MCF 10A (cell line): ENCODE measurements at places on chromosomes 13 and 19.

DNA sequence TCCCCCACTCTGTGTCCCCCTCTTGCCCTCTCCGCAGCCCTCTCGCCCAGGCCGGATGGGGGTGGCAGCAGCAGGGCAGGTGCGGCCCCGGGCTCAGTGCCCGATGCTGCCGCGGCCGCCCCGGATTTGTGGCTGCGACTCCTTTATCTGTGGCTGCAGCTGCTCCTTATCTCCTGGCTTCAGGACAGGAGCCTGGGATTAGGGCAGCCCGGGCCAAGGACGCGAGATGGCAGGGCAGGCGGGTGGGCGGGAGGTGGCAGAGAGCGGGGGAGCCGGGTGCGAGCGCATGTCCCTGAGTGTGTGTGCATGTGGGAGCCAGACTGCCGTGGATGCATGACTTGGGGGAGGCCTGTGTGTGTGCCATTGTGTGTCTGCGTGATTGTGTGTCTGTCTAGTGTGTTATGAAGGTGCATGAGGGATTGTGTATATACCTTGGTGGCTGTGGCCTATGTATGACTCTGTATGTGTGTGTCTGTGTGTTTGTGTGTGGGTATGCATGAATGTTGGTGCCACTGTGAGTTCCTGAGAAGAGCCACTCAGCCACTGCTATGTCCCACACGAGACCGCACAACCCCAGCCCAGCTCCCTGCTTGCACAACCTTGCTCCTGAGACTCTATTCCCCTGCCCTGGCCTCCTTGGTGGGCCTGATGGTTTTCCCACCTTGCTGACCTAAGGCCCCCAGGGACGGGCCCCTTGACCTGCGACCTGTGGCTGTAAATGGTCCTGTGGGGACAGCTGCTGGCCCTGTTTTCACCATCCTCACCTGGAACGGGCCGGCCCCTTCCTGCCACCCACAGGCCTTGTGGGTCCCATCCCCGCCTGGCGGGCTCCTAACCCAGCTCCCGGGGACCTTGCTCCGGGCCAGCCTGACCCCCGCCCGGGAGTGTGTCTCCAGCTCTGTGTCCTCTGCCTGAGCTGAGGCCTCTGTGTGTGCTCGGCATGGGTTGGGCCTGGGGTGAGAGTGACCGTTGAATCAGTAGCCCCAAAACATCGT, 5.3 kb upstream of the NRTN start:
- DNase-seq = no peak

DNA sequence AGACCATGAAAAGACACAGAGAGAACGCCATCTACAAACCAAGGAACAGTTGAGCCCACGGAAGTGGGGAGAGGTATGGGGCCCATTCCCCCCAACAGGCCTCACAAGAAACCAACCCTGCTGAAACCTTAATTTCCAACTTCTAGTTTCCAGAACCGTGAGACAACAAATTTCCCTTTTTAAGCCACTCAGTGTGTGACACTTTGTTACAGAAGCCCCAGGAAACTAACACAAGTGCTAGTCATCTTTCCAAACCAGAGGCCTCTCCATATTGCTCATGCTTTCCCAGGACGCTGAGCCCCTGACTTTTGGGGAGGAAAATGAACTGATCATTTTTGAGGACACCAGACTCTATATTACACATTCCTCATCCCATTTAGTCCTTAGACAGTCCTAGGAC, 186.8 kb downstream of the NUFIP1 start:
- DNase-seq = no peak

DNA sequence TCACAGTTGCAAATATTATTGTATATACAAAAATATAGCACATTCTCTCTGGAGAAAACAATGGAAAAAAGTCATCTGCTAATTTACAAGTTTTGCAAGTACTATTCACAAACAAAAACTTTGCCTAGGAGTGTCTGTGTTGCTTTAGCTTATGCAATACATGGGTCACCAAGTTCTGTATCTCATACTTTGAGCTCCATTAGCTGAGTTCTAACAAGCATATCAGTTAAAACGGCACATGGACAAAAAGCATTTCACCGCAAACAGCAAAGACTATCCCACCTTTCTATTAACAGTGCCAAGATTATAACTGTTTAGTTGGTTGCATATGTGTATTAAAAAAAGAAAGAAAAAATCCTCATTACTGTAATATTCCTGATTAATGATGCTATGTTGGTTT, 4.6 kb downstream of the SPRY2 start:
- DNase-seq = peak; percentile 48

GRCh38 chr13:46831588-46832194, 34.7 kb upstream of the ESD start:
- peak; percentile 62 for DNase-seq

- peak; percentile 53 for DNase-seq
Observed at GRCh38 chr19:54653181-54653809, 9.5 kb upstream of the LILRB4 start.

DNA sequence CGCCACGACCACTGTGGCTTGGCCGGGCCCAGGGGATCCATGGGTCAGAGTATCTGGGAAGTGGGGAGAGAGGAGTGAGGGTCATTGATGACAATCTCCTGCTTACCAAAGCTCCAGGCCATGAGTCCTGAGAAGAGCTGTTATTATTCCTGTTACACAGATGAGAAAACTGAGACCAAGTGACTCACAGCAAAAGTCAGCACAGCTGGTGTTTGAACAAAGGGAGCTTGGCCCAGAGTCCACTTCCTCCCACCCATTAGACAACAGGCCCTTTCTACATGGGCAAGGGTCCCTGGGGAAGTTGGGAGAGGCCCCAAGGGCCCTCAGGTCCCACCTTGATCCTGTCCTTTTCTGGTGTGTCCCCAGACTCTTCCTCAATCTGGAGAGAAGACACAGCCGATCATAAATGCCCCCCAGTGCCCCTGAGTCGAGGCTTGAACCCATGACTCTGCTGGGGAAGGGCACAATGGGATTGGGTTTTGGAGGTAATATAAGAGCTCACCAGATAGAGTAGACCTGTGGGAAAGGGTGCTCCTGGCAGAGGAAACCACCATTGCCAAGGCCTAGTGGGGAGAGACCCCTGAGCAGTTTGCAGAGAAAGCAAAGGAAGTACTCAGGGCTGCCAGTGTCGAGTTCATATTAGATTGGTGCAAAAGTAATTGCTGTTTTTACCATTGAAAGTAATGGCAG, 6.8 kb downstream of the FUT6 start:
- DNase-seq = no peak

DNA sequence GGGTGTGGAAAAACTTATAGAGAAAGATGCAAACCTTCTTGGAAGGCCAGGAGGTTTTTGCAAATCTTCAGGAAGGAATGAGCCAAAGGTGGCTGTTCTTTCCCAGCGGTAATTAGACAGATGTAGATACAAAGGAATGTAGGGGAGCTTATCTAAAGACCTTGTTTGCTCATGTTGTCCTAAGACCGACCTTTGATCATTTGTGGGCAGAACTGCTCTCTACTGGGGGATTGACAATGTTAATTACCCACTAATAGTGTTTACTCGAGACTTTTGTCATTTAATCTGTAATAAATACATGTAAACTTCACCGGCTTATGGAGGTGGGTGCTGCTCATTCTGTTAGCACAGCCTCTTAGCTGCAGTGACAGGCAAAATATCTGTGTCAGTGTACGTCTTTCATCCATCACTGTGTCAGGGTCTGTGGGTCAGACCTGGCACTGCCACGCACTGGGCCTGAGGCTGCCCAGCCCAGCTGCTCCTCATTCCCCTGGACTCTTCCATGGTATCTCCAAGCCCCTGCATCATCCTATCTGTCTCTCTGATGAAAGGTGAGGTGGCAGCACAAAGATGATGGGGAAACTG, 68.3 kb downstream of the ZNF431 start:
- no peak for DNase-seq

GRCh38 chr13:112179421-112179820, 112.5 kb downstream of the SOX1 start:
- no peak for DNase-seq

GRCh38 chr19:3142292-3142670, 6.4 kb downstream of the GNA15 start:
- DNase-seq = peak; percentile 93

DNA sequence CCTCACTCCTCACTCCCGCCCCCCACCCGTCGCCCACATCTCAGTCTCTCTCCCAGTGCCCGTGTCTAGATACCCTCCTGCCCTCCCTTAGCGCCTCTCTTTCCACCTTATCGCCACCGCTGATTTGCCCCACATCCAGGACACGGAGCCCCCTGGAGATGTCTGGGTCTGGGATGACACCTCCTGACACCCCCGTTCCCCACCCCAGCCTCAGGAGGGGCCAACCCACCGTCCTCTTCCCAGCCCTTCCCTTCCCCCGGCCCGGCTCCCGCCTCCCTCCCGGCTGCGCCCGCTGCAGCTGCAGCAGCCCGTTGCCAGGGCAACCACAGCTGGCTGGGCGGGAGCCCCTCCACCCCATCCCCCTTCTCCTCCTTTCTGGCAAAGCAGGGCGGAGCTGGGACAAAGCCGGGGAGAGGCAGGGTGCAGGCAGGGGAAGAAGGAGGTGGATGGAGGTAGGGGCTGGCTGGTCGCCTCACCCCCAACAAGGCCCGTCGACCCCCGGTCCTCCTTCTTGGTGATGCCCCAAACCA, 13.5 kb downstream of the DPF1 start:
- no peak for DNase-seq

DNA sequence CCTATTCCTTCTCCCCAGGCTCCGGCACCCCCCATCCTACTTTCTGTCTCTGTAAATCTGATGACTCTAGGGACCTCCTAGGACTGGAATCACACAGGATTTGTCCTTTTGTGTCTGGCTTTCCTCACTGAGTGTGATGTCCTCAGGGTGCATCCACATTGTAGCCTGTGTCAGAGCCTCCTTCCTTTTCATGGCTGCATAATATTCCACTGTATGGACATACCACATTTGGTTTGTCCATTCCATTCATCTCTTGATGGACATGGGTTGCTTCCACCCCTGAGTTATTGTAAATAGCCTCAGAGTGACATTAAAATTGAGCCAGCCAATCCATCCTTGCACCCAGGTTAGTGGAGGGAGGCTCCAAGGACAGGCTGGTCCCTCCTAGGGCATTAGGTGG, 22.8 kb upstream of the NMRK2 start:
- no peak for DNase-seq

- DNase-seq = no peak
Observed at GRCh38 chr13:24013189-24013588, 115.9 kb upstream of the C1QTNF9B start.

DNA sequence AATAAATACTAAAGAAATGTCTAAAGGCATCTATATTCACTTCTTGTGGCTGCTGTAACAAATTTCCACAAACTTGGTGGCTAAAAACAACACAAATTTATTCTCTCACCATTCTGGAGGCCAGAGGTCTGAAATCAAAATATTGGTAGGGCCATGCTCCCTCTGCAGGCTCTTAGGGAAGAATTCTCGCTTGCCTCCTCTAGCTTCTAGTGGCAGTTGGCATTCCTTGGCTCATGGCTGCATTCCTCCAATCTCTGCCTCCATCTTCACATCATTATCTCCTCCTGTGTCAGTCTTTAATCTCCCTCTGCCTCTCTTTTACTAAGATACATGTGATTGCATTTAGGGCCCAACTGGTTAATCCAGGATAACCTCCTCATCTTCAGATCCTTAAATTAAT, 54.1 kb upstream of the RFXAP start:
- DNase-seq = peak; percentile 8

GRCh38 chr19:1756264-1756663, 3.0 kb downstream of the ONECUT3 start:
- DNase-seq = no peak

GRCh38 chr19:13861392-13861713, 15.6 kb upstream of the NANOS3 start:
- DNase-seq = no peak

DNA sequence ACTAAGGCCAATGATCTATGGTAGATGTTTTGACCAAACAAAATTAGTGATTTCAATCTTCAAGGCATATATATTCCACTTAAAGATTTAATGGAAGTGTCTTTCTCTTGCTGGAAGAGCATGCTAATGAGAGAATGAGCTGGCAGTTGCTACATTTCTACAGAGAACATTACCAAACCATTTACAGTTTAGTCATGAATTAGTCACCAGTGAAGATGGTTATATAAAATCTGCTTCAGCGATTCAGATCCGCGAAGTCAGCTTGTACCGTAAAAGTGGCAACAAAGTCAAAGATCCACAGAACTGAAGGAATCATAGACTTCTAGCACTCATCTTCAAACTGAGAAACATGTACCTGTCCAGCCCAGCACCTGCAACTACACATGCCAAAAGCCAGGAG, 156.3 kb downstream of the SLITRK5 start:
- DNase-seq = peak; percentile 76

DNA sequence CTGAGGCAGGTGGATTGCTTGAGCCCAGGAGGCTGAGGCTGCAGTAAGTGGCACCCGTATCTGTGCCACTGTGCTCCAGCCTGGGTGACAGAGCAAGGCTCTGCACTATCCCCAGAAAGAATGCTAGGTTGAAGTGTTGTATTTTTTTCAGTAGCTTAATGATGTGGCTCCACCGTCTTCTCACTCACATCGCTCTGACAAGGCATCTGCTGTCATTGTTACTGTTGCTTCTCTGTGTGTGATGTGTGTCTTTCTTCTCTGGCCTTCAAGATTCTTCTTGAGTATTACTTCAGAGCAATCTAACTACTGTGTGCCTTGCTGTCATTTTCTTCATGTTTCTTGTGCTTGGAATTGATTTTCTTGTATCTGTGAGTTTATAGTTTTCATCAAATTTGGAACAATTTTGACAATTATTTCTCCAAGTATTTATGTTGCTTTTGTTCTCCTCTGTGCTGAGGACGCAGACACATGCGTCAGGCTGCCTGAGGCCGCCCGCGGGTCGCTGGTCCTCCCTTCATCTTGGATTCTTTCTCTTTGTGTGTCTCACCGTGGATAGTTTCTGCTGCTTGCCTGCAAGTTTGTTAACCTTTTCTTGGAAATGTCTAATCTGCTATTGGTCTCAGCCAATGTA, 10.8 kb downstream of the ADPRHL1 start:
- no peak for DNase-seq

DNA sequence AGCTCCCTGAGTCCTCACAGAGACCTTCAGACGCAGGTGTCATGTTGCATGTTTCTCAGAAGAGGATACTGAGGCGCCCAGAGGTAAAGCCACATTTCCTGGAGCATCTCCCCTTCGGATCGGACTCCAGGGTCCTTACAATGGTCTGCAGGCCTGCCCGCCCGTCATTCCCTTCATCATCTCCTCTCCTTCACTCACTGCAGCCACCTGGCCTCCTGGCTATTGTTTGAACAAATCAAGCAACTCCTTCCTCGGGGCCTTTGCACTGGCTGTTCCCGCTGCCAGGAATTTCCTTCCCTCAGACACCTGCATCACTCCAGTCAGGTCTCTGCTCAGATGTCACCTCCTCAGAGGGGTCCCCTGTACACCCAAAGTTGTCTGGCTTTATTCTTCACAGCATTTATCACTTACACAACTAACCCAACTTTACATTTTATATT, 20.3 kb downstream of the CEACAM16 start:
- DNase-seq = no peak

DNA sequence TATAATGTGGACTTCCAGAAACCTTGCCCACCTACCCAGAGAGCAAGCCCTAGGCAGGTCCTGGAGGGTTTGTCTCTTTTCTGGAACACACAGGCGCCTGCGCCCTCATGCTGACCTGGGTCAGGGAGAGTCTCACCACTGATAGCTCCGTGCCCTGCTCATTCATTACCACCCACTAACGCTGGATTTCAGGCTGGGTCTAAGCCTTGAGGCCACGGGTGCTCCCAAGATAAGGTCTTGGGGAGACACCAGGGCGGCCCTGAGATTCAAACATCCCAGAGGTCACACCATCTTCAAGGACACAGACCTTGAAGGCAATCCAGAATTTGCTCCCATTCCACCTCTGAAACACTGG, 5.1 kb downstream of the S1PR2 start:
- no peak for DNase-seq
